ENCODE measurements at places on chromosomes 6 and 20.

DNA sequence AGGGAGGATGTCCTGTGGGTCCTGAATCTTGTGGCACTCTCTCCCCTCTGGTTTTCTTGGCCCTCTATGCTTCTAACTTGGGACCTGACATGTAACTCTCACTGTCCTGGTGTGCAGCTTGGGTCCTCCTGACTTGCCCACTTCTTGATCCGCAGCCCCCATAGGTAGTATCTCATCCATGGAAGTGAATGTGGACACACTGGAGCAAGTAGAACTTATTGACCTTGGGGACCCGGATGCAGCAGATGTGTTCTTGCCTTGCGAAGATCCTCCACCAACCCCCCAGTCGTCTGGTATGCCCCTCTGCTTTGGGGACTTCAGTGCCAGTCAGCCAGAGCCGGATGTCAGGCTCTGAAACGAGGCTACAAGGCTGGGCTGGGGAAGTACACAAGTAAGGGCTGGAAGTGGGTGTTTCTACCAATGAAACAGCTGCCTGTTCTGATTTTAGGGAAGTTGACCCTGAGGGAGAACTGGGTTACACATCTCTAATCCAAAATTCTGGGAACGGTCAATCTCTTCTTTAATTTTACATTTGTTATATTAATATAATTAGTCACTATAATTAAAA lies 641 bp downstream of the DBNDD2 start:
- DNase-seq: no peak

- DNase-seq: no peak
Measured at GRCh38 chr20:63246490-63247288, 7.6 kb downstream of the NKAIN4 start.

DNA sequence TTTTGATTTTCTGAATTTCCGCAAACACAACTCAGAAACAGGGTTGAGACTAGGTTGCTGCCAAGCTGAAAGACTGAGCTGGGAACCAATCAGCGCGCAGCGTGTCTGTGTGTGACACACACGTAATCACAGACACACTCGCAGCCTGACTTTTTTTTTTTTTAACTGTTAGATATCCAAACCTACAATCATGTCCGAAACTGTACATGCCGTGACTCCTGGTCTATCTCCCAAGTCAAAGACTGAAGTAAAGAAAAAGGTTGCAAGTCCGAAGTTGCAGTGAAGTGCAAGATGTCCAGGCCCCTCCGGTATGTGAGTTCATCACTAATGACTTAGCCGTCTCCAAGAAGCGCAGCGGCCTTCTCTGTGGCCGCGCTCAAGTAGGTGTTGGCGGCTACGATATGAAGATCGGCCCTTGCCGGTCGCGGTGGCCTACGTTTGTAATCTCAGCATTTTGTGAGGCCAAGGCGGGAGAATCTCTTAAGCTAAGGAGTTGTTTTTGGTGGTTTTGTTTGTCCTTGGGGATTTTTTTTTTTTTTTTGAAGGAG lies 108.2 kb downstream of the HFE start:
- peak; percentile 94 for DNase-seq

- DNase-seq: peak; percentile 24
Measured at GRCh38 chr20:33653900-33654596, 8.1 kb upstream of the C20orf144 start.

- no peak for DNase-seq
Measured at GRCh38 chr6:18160911-18161310, 5.7 kb downstream of the KDM1B start.

- no peak for DNase-seq
Measured at GRCh38 chr20:56752274-56752673, 123.2 kb downstream of the TFAP2C start.

GRCh38 chr20:62638055-62638570 lies 4.2 kb upstream of the SLCO4A1 start:
- DNase-seq: no peak

GRCh38 chr6:78492351-78493017 lies 374.9 kb upstream of the IRAK1BP1 start:
- DNase-seq: no peak

- no peak for DNase-seq
Measured at GRCh38 chr20:18802012-18802634, 11.5 kb upstream of the SCP2D1 start.

GRCh38 chr6:47221565-47221964 lies 88.1 kb downstream of the TNFRSF21 start:
- no peak for DNase-seq

DNA sequence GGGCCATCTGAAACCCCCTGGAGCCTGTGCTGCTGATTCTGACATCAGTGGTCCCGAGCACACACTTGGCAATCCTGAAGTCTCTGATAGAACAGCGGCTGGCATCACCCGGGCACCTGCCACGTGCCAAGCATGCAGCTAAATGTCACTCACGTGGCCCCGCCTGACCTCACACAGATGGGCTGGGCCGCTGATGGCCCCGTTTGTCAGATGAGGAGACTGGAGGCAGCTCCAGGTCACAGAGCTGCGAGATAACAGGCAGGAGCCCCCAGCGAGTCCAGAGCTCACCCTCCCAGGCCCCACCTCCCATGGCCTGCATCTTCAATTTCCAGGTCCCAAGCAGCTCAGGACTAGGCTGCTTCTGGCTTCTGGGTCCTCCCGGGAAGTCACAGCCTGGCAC lies 67.2 kb downstream of the YTHDF1 start:
- DNase-seq: no peak

DNA sequence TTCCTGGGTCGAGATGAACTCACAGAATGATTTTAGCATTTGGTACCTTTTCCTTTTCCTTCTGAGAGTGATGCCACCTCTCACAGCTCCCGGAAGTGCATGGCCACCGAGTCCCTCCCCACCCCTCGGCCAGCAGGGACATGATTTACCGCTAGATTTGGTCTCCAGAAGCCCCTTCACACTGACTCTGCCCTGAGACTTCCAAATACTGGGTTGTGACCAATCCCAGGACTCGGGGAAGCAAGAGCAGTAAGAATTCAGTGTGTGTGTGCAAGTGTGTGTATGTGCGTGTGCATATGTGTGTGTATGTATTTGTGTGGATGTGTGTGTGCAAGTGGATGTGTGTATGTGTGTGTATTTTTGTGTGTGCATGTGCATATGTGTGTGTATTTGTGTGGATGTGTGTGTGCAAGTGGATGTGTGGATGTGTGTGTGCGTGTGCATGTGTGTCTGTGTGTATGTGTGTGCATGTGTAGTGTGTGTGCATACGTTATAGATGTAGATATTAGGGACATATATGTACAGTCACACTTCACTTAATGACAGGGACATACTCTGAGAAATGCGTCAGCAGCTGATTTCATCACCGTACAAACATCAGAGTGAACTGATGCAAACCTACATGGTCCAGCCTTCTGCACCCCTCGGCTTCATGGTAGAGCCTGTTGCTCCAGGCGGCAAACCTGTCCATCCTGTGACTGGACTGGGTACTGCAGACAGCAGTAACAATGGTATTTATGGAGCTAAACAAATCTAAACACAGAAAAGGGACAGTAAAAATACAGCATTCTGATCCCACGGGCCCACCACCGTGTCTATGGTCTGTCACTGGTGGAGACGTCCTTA lies 374.5 kb downstream of the TAF4 start:
- no peak for DNase-seq

DNA sequence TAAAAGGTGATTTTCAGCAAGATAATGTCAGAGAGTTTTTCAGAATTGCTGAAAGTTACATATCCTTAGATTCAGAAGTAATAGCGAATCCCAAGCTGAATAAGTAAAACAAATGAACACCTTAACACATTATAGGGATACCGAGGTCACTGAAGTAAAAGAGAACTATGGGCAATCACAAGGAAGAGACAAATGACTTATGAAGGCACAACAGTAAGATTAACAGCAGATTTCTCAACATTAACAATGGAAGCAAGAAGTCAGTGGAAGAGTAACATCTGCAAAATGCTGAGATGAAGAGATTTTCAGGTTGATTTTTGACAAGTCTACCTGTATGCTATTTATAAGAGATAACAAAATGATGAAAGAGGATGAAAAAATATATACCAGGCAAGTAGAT lies 86.1 kb upstream of the EZR start:
- DNase-seq: no peak

DNA sequence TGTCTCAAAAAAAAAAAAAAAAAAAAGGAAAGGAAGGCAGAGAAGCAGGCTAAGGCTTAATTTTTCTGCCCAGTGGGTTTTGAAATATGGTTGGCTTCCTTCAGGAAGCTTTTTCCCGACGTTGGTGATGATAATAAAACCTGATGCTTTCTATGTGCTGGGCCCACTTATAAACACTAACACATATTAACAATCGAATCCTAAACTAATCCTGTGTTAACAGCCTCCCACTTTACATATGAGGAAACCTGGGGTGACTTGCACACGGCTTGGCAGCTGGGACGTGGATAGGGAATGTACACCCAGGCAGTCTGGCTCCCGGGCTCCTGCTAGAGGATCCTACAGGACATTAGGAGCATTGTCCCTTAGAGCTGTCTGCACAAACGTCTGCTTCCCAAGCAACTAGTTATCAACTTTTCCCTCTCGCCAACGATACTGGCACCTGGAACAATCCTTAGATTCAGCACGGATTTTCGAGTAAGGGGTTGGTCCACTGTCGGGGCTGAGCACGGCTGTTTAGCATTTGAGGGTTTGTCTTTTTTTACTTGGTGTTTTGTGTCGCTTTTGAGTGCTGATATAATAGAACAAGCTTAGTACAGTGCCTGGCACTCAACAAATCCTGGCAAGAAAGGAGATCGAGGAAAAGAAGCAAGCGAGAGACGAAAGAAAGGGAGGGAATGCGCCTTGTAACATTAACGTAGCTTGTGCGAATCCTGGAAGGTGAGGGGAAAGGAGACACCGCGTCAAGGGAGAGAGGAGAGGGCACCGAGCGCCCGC lies 622 bp upstream of the KIZ start:
- DNase-seq: peak; percentile 46

DNA sequence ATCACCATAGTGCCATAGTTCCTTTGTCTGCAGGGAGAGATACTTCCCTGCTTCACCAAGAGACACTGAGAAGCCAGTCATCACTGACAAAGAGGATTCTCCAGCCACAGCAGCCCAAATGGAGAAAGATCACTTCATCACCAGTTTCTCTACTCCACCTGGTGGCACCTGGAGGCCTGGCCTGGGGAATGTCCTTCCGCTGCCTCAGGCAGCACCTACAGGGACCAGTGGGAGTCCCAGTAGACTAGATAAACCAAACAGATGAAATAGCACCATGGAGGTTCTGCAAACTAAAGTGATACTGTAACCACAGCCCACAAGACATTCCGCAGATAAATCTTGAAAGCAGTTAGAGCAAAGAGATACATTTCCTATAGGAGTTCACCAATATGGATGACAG lies 266.5 kb downstream of the C6orf118 start:
- no peak for DNase-seq

GRCh38 chr6:45386501-45386900 lies 8.8 kb upstream of the SUPT3H start:
- DNase-seq: no peak

DNA sequence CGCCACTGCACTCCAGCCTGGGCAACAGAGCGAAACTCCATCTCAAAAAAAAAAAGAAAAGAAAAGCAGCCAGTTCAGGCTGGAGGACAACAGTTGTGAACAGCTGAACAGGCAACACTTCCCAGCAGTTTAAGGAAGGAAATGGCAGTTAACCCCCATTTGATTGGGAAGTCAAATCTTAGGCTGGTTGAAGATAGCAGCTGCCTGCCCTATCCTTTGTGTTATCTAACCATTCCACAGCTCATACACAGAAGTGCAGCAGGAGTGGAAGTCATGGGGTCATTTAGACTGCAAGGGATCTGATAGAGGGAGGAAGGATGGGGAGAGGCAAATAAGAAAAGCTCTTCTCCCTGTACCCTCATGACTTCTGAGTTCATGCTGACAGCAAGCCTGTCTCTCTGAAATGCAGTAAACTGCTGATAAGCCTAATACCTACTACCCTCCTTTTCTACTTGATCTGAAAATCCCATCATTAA lies 35.3 kb downstream of the KCTD20 start:
- DNase-seq: no peak

- DNase-seq: no peak
Measured at GRCh38 chr20:14310977-14311627, 26.3 kb downstream of the FLRT3 start.

DNA sequence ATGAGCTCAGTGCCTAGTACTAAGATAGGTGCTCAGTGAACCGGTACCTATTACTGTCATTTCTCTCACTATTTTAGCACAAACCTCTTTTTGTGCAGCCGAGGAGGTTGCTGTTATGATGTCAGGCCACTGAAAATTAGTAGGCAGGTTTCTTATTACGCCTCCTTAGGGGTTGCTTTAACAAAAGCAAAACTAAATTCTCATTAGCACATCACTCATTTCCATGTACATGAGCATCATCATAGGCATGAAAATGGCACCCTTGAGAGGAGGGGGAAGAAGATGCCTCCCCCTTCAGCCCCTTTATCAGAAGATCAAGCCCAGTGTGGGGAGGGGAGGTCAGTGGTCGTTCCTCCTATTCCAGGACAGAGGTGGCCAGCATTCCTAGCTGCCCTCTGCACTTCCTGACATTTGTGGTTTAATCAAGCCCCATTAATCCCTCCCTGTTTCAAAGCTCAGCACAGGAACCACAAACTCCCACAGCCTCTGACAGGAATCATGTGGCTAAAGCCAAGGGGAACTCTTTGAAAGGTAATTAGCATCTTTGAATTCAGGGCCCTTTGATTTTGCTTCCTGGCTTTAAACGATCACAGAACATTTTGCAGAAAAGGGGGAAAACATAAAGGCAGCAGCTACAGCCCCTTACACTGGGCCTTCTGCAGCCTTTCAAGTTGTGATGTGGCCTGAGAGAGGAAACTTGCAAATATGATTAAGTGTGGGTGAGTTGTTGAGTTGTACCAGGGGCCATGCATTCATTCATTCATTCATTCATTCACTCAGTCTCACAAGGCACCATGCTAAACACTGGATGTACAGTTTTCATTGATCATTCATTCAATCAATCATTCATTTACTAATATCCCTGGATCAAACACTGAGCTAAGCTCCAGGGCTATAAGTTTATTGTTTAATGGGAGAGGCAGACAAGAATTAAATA lies 31.9 kb upstream of the PSMF1 start:
- DNase-seq: no peak

DNA sequence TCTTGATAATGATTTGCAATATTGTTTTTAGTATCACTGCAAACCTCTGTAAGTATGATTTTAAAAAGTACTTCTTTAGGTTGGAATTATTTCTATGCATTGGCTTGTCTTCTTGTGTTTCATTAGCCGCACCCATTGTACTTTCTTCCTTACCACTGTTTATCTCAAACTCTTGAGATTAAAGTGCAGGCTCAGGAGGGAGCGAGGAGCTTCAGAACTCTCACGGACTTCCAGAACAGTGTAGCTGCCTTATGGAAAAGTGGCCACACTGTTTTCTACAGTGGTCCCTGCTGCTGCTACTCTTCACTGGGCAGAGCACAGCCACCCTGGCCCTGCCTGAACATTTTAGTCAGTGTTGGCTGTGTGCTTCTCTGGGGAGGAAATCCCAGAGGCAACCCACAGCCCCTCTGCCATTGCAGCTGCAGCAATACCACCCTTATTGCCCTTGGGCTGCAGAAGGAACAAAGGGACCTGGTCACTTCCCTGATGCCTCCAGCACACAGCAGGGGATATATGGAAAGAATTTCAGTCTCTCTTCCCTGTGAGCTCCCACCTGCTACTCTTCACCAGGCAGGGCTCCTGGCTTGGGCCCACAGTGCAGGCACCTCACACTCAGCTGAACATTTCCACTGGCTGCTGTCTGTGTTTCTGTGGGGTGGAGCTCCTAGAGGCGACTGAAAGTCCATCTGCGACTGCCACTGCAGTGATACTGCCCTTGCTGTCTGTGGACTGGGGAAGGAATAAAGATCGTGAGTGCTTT lies 91.7 kb upstream of the MAP3K4 start:
- no peak for DNase-seq

- no peak for DNase-seq
Measured at GRCh38 chr6:138405816-138406413, 1.9 kb downstream of the HEBP2 start.
